ENCODE measurements at places on chromosomes 16 and 17.

DNA sequence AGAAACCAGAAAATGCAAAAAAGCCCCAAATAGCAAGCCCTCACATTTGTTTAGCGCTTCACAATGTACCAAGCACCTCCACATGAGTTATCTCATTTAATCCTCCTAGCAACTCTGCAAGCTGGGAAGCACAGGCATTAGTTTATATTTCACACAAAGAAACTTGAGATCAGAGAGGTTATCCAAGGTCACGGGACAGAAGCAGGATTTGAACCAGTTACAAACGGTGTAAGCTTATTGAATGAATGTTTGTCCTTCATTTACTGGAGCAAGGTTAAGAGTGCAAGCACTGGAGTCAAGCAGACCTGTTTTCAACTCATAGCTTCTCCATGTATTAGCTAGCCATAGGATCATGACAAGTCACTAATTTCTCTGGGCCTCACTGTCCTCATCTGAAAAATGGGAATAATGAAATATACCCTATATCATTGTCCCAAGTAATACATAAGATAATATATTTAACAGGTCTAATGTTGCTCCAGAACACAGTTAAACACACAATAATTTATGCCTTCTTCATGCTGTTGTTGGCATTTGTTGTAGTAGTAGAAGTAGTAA, 6.1 kb upstream of the HLF start:
- DNase-seq, result no peak

DNA sequence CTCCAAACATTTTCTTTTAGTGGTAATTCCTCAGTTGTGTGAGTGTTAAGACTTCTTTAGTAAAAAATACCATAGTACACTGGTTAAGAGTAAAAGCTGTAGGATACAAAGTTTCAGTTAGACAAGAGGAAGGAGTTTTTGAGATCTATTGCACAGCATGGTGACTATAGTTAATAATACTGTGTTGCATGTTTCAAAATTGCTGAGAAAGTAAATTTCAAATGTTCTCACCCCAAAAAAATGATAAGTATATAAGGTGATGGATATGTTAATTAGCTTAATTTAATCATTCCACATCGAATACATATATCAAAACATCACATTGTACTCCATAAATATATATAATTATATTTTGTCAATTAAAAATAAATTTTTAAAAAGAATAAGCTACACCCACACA, 22.0 kb upstream of the NLK start:
- no peak for DNase-seq

GRCh38 chr17:9408381-9408780, 167.2 kb downstream of the STX8 start:
- peak; percentile 47 for DNase-seq

- DNase-seq, result peak; percentile 86
Observed at GRCh38 chr17:3885970-3886369, 6.9 kb downstream of the CAMKK1 start.

DNA sequence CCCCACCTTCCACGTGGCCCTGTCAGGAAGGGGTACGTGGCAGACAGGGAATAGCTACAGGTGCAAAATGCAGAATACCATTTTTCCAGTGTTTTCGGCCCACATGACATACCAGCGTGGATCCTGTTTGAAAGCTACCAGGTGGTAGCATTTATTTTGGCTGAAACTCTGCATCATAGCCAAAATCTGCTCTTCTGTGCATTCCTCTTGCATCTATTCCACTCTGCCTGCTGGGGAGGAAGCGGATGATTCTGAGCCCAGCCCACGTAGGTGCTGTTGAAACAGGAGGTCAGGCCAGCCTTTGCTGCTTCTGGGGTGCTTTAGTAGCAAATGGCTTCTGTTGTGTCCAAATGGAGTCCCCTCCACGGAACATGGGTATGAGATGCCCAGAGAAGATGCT, 670.9 kb upstream of the EEF2KMT start:
- DNase-seq, result no peak

- no peak for DNase-seq
Observed at GRCh38 chr17:8855477-8856204, 11.8 kb downstream of the PIK3R6 start.

- DNase-seq, result no peak
Observed at GRCh38 chr17:21288571-21289017, 4.1 kb downstream of the MAP2K3 start.

GRCh38 chr17:8725881-8726876, 18.5 kb downstream of the CCDC42 start:
- DNase-seq, result no peak

GRCh38 chr16:50401355-50401754, 32.6 kb upstream of the BRD7 start:
- DNase-seq, result no peak

GRCh38 chr16:15650698-15651171, 690 bp downstream of the NDE1 start:
- no peak for DNase-seq

GRCh38 chr16:47073223-47074155, 70.3 kb downstream of the NETO2 start:
- DNase-seq, result no peak

- DNase-seq, result no peak
Observed at GRCh38 chr17:41633556-41634199, 9.3 kb upstream of the KRT17 start.

DNA sequence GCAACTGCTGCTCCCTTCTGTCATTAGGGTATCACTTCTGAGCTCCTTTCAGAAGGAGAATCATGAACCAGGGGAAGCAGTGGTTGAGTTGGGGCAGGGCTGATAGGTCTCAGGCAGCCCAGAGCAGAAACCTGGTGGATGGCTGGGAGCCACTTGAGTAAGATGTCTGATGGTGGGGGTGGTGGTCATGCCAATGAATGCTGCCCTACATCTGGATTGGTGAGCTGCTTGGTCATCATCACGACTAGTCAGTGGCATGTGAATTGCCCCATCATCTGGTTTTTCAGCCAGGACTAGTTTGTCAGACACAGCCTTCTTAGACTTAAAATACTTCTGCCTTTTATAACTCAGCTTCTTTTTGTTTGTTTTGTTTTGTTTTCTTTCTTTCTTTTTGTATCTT, 2.6 kb downstream of the GID4 start:
- DNase-seq, result peak; percentile 19

GRCh38 chr17:37142294-37142896, 193.6 kb downstream of the AATF start:
- no peak for DNase-seq

DNA sequence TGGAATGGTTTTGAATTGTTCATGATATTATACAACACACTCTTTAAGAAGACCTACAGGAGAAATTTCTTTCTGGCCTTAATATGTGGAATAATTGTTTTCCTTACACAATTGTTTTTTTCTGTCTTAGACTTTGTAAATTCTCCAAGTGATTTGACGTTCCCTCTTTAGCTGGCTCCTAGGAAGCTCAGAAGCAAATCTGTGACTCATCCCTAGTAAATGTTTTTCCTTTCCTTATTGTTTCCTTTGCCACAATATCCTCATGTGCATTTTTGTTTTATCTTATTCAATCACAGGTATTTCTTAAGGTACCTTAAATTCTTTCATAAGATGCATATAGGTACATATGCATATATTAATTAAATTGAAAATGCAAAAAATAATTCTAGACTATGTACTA, 13.5 kb downstream of the KIAA0753 start:
- DNase-seq, result no peak

- DNase-seq, result no peak
Observed at GRCh38 chr16:24174504-24174903, 81.6 kb upstream of the CACNG3 start.

- no peak for DNase-seq
Observed at GRCh38 chr16:54191592-54191991, 95.0 kb downstream of the IRX3 start.

GRCh38 chr16:1181404-1182315, 28.8 kb downstream of the CACNA1H start:
- no peak for DNase-seq

- DNase-seq, result no peak
Observed at GRCh38 chr17:17053446-17054379, 11.5 kb downstream of the MPRIP start.

DNA sequence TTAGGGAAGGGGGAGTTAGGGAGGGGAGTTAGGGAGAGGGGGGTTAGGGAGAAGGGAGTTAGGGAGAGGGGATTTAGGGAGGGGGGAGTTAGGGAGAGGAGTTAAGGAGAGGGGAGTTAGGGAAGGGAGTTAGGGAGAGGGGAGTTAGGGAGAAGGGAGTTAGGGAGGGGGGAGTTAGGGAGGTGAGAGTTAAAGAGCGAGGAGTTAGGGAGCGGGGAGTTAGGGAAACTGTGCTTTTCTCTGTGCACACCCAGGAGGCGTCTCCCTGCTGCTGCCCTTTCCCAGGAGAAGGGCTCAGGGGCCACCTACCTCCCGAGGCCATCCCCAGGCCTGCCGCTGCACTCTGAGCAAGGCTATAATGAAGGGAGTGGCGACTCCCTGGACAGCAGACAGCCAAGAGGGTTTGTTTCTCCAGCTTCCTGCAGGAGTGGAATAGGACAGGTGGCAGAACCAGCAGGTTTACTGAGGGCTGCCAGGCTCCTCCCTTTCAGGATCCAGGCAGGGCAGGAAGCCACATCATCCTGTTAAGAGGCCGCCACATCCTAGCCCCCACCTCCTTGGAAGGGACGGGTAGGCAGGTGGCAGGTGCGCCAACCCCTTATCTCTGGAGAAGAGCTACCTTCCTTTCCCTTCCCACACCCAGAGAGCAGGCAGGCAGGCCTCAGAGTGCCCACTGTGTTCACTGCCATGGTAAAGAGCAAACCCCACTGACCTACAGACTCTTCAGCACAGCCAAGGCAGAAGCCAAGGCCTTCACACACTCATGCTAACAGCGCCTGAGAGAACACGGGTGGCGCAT, 4.3 kb downstream of the CANT1 start:
- no peak for DNase-seq

- DNase-seq, result peak; percentile 61
Observed at GRCh38 chr17:76725580-76726230, 701 bp downstream of the JMJD6 start.

DNA sequence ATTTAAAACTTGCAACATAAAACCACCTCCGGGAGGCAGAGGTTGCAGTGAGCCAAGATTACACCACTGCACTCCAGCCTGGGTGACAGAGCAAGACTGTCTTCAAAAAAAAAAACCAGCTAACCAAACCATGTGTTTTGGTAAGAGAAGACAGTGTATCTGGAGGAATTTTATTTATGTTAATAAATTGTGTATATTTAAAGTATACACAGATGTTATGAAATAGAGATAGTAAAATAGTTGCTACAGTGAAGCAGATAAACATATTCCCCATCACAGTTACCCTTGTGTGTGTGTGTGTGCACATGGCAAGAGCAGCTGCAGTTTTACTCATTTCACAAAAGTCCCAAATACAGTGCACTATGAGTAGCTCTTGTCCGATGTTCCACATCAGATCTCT, 54.8 kb upstream of the CRISPLD2 start:
- no peak for DNase-seq

- no peak for DNase-seq
Observed at GRCh38 chr16:22685459-22685830, 128.5 kb upstream of the HS3ST2 start.

- DNase-seq, result no peak
Observed at GRCh38 chr16:24971718-24972117, 43.5 kb downstream of the ARHGAP17 start.

- DNase-seq, result peak; percentile 53
Observed at GRCh38 chr16:3861808-3862451, 18.6 kb downstream of the CREBBP start.

- DNase-seq, result no peak
Observed at GRCh38 chr17:64313534-64313933, 50.5 kb upstream of the TEX2 start.

DNA sequence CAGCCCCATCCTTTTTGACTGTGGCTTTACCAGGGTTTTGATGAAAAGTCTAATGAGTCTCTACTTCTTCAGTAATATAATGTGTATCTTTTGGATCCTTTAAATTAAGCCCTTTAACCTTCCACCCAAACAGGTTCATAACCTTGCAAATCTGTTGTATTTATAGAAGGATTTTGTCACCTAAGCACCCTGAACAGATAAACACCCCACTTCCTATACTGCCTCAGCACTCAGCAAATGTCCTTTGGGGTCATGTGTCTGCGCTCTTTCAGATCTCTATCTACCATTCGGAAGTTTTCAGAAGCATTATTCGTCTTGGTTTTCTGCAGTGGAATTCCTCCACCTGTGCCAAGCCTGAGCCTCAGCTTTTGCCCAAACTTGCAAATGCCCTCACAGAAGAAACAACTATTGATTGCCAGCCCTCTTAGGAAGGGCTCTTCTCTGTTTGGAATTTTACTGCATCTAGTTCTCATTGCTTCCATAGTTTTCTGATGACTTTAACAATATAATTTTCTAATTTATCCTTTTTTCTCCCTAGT, 214.8 kb upstream of the KCNJ16 start:
- no peak for DNase-seq

GRCh38 chr17:83062818-83063671, 16.4 kb upstream of the METRNL start:
- no peak for DNase-seq

DNA sequence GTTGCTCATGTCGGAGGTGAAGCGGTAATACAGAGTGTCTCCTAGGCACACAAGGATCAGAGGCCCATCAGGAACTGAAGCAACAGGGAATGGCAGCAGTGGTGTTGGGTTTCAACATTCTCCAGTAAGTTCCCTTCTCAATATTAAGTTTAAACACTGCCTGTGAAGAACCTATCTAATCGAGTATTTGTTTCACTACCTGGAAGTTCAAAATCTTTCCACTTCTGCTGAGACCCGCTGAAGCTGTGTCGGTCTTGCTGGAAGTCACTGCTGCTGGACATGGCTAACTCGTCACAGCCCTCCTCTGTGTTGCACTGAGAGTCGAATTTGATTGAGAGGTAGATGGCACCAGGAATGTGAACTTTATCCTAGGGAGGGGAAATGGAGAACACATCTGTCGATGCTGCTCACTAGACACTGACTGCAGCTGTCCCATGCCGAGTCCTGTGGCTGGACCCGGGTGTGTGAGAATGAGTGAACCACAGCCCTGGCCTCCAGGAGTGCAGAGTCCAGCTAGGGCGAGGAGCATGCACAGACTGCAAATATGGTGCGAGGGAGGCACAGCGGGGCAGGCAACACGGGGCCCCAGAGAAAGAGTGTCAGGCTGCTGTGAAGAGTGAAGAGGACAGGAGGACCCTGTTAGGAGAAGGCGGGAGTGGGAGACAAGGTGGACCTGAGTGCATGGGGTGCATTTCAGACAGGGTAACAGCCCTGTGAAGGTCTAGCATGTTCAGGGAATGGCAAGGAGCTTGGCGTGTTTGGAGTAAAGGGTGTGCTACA, 50.1 kb upstream of the ATP2A3 start:
- no peak for DNase-seq

- DNase-seq, result no peak
Observed at GRCh38 chr17:21823090-21823489, 130.8 kb downstream of the KCNJ18 start.
